Fibroblast of the conjunctiva (primary cell): ENCODE measurements at places on chromosomes 2 and 18.

DNA sequence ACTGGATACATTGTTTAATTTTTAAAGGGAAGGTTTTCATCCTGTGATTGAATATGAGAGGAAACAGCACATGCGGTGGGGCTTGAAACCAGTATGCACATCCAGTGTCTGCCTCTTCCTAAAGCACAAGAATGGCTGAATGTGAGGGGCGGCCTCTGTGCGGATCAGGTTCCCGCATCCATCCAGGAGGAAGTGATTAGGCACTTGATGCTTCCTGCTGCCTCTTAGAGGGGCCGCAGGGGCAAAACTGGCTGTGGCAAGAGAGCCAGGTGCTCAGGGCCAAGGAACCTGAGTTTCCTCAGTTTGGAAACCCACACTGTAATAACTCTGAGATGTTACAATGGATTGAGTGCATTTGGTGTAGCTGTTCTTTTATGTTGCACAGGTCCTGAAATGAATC lies 48.8 kb downstream of the THNSL2 start:
- no peak for DNase-seq

GRCh38 chr2:71794611-71795010 lies 341.2 kb downstream of the DYSF start:
- no peak for DNase-seq

- peak; percentile 62 for DNase-seq
Measured at GRCh38 chr2:96960153-96960961, 26.0 kb downstream of the FAM178B start.

GRCh38 chr2:138219961-138220360 lies 255.7 kb downstream of the HNMT start:
- DNase-seq: no peak

- DNase-seq: no peak
Measured at GRCh38 chr2:127951026-127951425, 65.3 kb upstream of the AMMECR1L start.

DNA sequence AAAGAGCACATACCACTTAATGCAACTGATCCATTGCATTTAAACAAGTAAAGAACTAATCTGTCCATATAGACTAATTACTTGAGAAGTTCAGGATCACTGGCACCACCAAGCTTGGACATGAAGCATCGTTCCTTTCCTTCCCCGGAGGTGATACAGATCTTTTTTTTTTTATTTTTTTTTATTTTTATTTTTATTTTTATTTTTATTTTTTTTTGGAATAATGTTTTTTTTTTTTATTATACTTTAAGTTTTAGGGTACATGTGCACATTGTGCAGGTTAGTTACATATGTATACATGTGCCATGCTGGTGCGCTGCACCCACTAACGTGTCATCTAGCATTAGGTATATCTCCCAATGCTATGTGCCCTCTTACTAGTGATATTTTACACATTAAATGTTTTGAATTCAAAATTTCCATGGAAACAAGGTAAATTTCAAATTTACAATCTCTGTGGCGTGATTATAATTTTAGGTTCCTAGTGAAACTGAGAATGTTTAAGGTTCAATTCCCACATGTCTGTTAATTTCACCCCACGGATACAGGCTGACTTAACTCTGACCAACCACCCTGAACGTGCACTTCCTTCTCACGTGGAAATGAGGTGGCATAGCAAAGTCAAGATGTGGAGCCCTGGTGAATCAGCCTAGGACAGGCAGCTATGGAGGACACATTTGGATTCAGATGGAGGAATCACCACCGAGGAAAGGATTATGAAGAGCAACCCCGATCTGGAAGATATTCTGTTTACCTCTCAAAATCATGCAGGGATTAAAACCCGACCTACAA lies 101.6 kb upstream of the THOC1 start:
- DNase-seq: no peak

DNA sequence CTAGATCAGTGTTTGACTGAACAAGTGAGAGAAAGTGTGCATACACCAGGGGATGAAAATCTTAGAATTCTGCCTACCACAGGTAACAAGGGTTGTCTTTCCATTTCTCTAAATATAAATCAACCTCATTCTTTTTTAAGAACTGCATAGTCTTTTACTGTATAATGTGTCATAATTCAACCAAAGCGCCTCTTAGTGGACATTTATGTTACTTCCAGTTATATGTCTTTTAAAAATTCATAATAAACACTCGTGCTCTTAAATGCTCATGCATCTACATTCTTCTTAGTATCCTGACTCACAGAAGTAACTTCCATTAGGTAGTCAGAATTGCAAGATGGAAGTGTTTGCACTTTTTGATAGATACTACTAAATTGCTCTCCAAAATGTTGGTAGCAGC lies 76.2 kb downstream of the CHRNA1 start:
- peak; percentile 33 for DNase-seq

GRCh38 chr2:79793006-79793405 lies 280.2 kb downstream of the CTNNA2 start:
- DNase-seq: no peak

GRCh38 chr2:109475531-109476210 lies 138.1 kb downstream of the SEPTIN10 start:
- no peak for DNase-seq

- no peak for DNase-seq
Measured at GRCh38 chr2:129820908-129821307, 158.6 kb upstream of the RAB6C start.

DNA sequence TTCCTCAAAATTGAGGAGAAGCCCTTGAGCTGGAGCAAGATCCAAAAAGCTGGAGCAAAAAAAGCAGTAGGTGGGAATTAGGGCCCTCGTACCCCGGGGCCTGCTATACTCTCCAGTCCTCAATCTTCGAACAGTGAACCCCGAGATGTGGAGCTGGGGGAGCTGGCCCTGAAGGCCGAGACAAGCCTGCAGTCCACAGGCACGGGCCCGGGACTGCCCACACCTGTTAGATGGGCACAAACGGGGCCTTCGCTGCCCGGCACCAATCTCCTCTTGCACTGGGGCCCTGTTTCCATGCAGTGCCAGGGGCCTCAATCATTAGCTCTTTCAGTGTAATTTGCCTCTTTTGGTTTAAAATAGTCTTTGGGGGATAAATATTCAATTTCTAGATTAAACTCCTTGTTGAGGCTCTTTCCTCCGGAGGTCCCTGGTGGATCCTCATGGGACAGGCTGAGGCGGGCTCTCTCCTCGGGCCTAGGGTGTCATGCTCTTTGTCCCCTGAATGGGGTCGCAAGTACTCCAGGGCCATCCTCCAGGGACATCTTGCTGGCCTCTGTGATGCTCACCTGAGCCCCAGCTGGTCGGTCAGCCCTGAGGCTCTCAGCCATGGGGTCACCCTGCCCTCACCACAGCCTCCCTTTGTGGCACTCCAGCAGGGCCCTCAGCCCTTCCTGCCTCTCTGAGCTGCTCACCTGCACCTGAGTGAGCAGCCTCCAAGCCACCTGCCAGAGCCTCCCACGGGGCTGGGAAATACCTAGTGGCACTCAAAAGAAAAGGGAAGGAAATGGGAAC lies 223.6 kb downstream of the ALPK2 start:
- no peak for DNase-seq

DNA sequence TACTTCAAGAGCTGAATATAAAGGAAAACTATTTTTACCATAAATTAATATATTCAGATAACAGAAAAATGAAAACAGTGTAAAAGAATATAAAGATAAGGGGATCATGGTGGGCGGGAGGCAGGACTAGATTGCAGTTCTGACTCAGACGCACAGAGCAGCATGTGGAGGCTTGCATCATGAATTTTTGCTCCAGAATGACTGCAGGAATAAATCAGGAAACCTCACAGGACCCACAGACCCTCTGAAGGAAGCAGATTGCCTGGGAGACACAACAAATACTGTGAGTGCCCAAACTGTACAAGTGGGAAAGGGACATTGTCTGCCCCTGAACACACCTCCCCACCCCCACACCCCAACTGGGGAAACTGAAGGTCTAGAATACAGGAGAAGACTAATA lies 19.2 kb upstream of the SIGLEC15 start:
- DNase-seq: no peak

DNA sequence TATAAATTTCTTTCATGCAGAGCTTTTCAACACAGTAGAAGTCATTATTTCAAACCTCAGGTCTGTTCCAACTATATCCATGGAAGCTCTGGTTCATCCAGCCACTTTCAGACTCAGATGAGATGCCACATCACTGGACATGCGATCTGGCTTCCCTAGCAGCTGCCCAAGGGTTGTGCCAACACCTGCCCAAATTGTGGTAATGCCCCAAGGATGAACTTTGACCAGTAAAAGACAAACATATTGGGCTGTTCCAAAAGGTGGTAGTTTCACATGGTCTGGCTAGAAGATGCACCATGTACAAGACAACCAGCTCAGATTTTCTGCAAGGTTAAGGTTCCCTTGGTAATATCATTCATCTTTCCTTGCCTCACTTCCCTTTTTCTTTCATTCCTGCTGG lies 101.9 kb downstream of the THADA start:
- DNase-seq: no peak

GRCh38 chr2:162030363-162031190 lies 43.4 kb downstream of the DPP4 start:
- DNase-seq: no peak

DNA sequence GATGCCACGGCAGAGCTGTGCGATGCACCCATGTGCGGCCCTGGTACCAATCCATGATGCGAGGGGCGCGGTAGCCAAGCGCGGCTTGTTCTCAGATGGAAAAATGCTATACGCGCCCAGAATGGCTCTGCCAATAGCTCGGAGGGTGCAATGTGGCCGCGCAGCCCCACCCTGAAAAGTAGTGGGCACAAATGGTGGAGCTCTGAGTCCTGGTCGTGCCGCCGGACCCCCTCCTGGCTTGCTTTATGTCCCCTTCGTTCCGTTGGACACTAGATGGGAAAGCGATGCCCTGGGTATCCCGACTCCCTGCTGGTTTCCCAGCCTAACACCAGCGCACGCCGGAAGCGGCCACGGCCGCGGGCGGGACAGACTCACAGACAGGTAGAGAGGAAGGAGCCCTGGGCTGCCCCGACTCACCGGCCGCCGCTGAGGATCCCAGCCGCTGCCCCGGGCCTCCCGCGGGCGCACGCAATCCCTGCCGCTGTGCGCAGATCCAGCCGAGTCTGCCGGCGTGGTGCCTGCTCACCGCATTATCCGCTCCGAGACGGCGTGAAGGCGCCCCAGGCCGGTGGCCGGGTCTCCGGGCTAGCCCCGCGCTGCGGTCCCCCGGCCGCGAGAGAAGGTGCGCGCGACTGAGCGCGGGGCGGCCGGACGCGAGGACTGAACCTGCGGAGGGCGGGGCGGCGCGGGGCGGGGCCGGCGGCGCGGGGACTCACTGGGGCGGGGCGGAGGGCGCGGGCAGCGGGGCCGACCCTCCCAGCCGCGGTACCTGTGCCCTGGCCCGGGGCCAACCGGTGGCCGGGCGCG lies at the start of gene CDC42EP3:
CDC42EP3 (minus strand) TSS at position 634 of the 807 bp plus-strand sequence. CDS start 25,055 bp downstream, outside the sequence.
- no peak for DNase-seq

- no peak for DNase-seq
Measured at GRCh38 chr2:216116418-216116817, 7.3 kb downstream of the XRCC5 start.

DNA sequence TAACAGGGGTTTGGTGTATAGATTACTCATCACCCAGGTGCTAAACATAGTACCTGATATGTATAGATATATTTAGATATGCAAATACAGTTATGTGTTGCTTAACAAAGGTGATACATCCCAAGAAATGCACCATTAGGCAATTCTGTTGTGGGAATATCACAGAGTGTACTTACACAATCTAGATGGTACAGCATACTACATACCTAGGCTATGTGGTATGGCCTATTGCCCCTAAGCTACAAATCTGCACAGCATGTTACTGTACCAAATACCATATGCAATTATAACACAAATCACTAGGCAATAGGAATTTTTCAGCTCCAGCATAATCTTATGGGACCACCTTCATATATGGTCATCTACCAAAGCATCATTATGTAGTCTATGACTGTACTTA lies 43.5 kb upstream of the NPAS2 start:
- DNase-seq: no peak

GRCh38 chr18:55983433-55983832 lies 395.4 kb upstream of the TCF4 start:
- no peak for DNase-seq

DNA sequence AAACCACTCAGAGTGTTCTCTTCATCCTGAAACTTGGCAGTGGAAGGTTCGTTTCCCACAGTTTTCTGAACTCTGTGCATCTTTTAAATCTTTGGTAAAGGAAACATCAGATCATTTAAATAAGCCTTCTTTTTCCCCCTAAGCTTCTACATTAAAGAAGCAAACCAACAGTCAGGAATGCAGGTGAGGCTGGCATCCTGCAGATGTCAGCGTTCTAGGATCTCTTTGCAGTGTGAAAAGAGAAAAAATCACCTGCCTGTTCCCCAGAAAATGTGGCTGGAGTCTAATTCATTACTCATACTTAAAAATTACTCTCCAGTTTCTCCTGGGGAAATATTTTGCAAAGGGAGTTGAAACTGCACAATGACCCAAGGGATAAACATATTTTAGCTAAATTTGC lies 64.5 kb upstream of the ZCCHC2 start:
- no peak for DNase-seq

GRCh38 chr18:22094358-22094734 lies 75.0 kb upstream of the GATA6 start:
- no peak for DNase-seq

DNA sequence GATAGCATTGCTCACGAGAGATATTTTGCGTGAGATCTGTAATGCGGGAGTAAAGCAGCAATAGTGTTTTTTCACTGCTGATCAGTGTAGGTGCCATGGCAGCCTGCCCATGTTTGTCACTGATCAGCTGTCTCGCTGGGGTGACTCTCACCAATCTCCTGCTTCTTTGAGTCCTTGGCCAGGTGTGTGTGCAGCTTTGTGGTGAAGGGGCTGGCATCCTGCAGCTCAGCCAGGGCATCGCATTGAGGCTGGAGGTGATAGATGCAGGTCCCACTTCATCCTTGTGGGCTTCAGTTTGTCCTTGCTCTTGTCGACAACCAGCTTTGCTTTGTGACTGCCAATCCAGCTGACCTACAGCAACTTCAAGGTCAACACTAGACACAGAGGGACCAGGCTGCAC lies 258.3 kb upstream of the CXCR4 start:
- no peak for DNase-seq

DNA sequence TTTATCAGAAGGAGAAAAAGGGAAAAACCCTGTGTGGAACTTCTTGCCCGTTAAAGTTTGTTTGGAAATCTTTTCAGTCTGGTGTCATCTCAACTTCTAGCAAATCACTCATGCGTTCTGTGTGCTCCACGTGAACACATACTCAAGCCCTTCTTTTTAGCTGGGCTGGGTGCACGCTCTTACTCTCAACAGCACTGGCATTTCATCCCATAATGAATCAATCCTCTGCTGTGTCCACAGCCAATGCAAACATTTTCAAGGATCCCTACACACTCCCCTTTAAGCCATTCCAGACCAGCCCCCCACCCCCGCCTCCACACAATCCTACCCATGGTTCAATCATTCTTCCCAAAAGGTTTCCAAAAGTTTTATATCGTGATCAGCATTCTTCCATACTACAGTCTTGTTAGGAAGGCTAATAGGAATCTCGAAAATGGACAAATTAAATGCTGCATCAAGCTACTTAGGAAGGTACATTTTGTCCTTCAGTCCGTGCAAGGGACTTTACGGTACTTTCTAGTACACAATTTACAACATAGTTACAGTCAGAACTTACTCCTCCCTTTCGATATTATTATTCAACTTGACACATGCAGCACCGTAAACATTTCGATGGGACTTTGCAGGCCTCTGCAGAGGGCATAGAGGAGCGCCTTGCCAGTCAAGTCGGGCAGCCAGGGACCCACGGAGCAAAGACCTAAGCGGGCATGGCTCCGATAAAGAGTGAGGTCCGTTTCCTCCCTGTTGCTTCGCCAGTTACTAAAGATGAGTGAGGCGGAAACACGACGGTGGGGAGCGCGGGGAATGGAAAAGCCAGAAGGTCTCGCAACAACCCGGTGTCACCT lies 1.4 kb downstream of the PTGR3 start:
- DNase-seq: no peak

GRCh38 chr2:217293046-217293445 lies 433.2 kb upstream of the TNP1 start:
- DNase-seq: no peak
